CD4-positive, CD25-positive, alpha-beta regulatory T cell (primary cell): ENCODE measurements at places on chromosomes 2 and 18.

- H3K36me3 ChIP-seq: peaks cover 12% of the 10 kb centered on the region
- no peaks in the 10 kb centered on the region for H3K27me3 ChIP-seq
- H3K4me3 ChIP-seq: no peak overlapping the region
- H3K4me1 ChIP-seq: peaks cover 20% of the 10 kb centered on the region
Measured at GRCh38 chr2:230909841-230910545, 15.0 kb downstream of the GPR55 start.

DNA sequence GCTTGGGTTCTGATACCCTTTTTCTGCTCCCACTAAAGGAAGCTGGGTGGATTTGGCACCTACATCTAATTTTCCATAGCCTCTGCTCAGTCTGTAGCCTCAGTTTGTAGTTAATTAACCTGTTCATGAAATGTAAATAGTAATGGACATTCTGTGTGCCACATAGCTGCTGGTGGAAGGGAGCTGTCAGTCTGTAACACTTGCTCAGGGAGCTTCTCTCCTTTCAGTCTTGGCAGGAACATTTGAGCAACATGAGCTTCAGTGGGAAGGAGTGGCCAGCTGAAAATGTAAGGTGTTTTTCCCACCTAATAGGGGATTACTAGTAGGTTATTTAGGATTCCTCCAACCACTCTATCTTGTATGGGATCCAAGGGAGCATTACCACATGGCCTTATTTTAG is 203.4 kb downstream of the ASXL3 start:
- H3K4me3 ChIP-seq: no peak overlapping the region
- DNase-seq: no peak
- no peak overlapping the region for H3K27ac ChIP-seq
- H3K4me1 ChIP-seq: no peaks in the 10 kb centered on the region
- H3K36me3 ChIP-seq: no peaks in the 10 kb centered on the region
- H3K27me3 ChIP-seq: no peaks in the 10 kb centered on the region

- peak overlapping the region; percentile 72 for H3K27ac ChIP-seq
- DNase-seq: no peak
- peaks cover 42% of the 10 kb centered on the region for H3K4me1 ChIP-seq
- no peak overlapping the region for H3K4me3 ChIP-seq
Measured at GRCh38 chr2:8545695-8546611, 135.9 kb upstream of the ID2 start.

- no peaks in the 10 kb centered on the region for H3K27me3 ChIP-seq
- H3K27ac ChIP-seq: no peak overlapping the region
- H3K36me3 ChIP-seq: no peaks in the 10 kb centered on the region
- H3K4me3 ChIP-seq: no peak overlapping the region
Measured at GRCh38 chr2:193584522-193584938, 1389.8 kb upstream of the TMEFF2 start.

- no peak for DNase-seq
- no peak overlapping the region for H3K27ac ChIP-seq
- peaks cover 13% of the 10 kb centered on the region for H3K4me1 ChIP-seq
- no peaks in the 10 kb centered on the region for H3K27me3 ChIP-seq
- H3K36me3 ChIP-seq: no peaks in the 10 kb centered on the region
- no peak overlapping the region for H3K4me3 ChIP-seq
Measured at GRCh38 chr2:180003073-180003472, 4.0 kb downstream of the CWC22 start.

DNA sequence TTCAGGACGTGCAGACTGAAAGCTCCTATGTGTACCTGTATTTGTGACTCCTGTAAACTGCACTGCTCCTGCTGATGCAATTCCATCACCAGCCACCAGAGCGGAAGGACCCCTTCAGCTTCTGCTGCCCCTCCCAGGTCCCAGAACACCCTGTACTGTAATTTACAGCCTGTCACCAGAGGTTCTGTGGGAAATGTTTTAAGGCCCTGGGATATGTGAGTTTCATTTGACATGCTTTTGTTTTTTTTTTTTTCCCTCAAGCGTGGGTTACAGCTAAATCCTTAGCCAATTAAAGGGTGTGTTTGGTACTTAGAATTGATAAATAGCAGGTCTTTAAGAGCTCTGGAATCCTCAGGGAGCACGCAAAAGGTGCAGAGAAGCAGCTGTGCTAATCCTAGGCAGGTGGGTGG is 79.4 kb downstream of the KCTD1 start:
- no peaks in the 10 kb centered on the region for H3K36me3 ChIP-seq
- no peaks in the 10 kb centered on the region for H3K27me3 ChIP-seq
- DNase-seq: peak; percentile 4

GRCh38 chr18:55522011-55522410 is 66.0 kb downstream of the TCF4 start:
- DNase-seq: peak; percentile 15
- no peaks in the 10 kb centered on the region for H3K4me1 ChIP-seq
- no peak overlapping the region for H3K4me3 ChIP-seq
- no peaks in the 10 kb centered on the region for H3K27me3 ChIP-seq
- H3K27ac ChIP-seq: no peak overlapping the region

DNA sequence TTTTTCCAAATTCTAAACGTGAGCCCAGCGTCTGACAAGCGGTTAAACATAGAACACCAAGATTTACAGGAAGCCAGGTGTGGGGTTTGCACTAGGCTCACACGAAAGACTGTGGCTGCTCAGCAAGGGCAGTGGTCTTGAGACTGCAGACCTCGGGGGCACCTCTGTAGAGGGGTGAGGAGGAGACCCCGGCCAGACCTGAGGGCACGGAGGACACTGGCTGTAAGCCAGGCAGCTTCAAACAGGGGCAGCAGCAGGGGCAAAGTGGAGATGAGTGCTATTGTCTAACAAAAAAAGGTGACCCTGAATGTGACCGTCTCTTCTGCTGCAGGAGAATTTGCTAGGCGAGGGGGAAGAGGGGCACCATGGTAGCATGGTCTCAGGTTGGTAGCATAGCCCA is 140.3 kb downstream of the CYP26B1 start:
- no peak overlapping the region for H3K4me3 ChIP-seq
- no peaks in the 10 kb centered on the region for H3K27me3 ChIP-seq
- H3K27ac ChIP-seq: no peak overlapping the region
- H3K36me3 ChIP-seq: no peaks in the 10 kb centered on the region
- DNase-seq: no peak

DNA sequence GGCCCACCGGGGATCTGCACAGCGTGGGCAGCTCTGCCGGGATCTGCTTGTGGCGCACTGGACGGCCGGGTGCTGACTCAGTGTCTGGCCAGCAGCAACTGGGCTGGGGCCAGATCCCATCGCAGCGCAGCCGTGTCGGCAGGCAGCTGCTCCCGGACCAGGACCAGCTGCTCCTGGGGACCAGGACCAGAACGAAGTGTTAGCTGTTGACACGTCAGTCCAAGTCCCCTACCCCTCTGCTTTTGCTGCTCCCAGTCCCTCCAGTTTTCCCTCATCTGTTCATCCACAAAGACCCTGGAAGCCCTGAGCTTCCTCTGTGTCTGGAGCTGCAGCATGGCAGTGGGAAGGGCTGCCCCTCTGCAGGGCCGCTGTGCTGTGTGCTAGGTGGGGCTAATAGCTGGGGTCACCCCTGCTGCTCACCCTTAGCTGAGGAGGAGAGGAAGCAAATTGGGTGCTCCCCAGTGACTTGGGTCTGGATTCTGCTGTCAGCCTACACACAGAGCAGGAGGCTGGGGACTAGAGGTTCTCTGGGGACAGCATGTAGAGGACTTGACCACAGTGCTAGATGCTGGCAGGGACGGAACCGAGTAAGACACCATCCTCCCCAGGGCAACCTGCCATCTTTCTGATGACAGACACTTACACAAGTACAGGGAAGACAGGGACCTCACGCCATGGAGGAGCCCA is 16.9 kb upstream of the KIF1A start:
- H3K36me3 ChIP-seq: no peaks in the 10 kb centered on the region
- H3K4me3 ChIP-seq: no peak overlapping the region
- no peak overlapping the region for H3K27ac ChIP-seq
- no peaks in the 10 kb centered on the region for H3K27me3 ChIP-seq

GRCh38 chr2:16629044-16629443 is 36.6 kb downstream of the CYRIA start:
- no peaks in the 10 kb centered on the region for H3K4me1 ChIP-seq
- H3K36me3 ChIP-seq: no peaks in the 10 kb centered on the region
- no peaks in the 10 kb centered on the region for H3K27me3 ChIP-seq
- no peak overlapping the region for H3K27ac ChIP-seq

GRCh38 chr2:229104974-229105387 is 166.1 kb downstream of the PID1 start:
- no peak for DNase-seq
- H3K4me3 ChIP-seq: no peak overlapping the region
- no peaks in the 10 kb centered on the region for H3K36me3 ChIP-seq
- no peak overlapping the region for H3K27ac ChIP-seq
- H3K27me3 ChIP-seq: no peaks in the 10 kb centered on the region

- no peak overlapping the region for H3K4me3 ChIP-seq
- no peak for DNase-seq
- no peaks in the 10 kb centered on the region for H3K4me1 ChIP-seq
- H3K36me3 ChIP-seq: no peaks in the 10 kb centered on the region
- no peaks in the 10 kb centered on the region for H3K27me3 ChIP-seq
- H3K27ac ChIP-seq: no peak overlapping the region
Measured at GRCh38 chr18:55880617-55881016, 292.6 kb upstream of the TCF4 start.

GRCh38 chr2:134917360-134917865 is 1.2 kb upstream of the CCNT2 start:
- H3K4me1 ChIP-seq: peaks cover 41% of the 10 kb centered on the region
- peak overlapping the region; percentile 96 for H3K27ac ChIP-seq
- peaks cover 3% of the 10 kb centered on the region for H3K27me3 ChIP-seq
- no peak for DNase-seq

- no peaks in the 10 kb centered on the region for H3K4me1 ChIP-seq
- no peak overlapping the region for H3K27ac ChIP-seq
- no peaks in the 10 kb centered on the region for H3K36me3 ChIP-seq
- no peak overlapping the region for H3K4me3 ChIP-seq
- no peak for DNase-seq
- H3K27me3 ChIP-seq: no peaks in the 10 kb centered on the region
Measured at GRCh38 chr2:31859959-31860358, 150.8 kb downstream of the MEMO1 start.

DNA sequence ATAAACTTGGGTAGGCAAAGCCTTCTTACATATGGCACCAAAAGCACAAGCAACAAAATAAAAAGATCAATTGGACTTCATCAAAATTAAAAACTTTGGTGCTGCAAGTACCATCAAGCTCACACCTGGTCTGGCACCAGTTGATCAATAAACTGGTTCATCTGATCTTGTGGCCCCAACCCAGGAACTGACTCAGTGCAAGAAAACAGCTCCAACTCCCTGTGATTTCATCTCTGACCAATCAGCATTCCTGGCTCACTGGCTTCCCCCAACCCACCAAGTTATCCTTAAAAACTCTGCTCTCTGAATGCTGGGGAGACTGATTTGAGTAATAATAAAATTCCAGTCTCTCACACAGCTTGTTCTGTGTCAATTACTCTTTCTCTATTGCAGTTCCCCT is 8.4 kb downstream of the EPG5 start:
- H3K36me3 ChIP-seq: peaks cover 26% of the 10 kb centered on the region
- H3K4me3 ChIP-seq: no peak overlapping the region
- H3K4me1 ChIP-seq: peaks cover 41% of the 10 kb centered on the region
- DNase-seq: no peak
- H3K27me3 ChIP-seq: no peaks in the 10 kb centered on the region

GRCh38 chr18:77105028-77105427 is 27.6 kb downstream of the MBP start:
- peaks cover 21% of the 10 kb centered on the region for H3K36me3 ChIP-seq
- no peaks in the 10 kb centered on the region for H3K27me3 ChIP-seq
- H3K27ac ChIP-seq: peak overlapping the region; percentile 86
- peak overlapping the region; percentile 71 for H3K4me3 ChIP-seq

GRCh38 chr2:10141736-10142639 is 19.4 kb downstream of the RRM2 start:
- H3K27ac ChIP-seq: no peak overlapping the region
- H3K27me3 ChIP-seq: no peaks in the 10 kb centered on the region
- H3K4me3 ChIP-seq: no peak overlapping the region
- no peak for DNase-seq
- peaks cover 11% of the 10 kb centered on the region for H3K4me1 ChIP-seq

DNA sequence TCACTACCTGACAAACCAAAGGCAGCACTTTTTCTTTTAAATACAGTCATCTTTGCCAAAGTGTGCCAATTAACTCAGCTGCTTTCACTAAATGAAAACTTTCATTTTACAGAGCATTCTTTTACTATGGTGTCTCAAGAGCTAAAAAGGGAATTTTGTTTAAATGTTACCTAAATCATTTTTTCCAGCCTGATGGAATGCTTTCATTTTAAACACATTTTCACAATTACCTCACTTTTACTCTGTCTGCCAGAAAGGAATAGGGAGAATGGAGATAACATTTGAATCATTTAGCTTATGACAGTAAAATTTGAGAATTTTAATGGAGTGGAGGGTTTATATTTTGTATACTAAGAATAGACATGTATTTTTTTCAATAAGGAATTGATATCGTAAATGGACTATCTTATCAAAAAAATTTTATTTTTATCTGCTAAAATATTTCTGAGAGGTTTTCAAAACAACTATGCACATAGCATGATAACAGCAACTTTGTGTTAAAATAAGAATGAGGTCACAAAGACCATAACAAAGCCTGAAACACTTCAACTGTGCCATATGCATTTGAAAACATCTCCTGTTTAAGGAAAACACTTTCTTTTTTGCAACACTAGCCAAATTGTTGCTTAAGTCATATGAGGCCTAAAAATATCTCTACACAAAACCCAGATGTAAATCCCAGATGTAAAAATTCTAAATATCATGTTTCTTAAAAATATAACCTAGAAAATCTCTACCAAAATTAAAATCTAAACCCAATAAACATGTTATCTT is 769.9 kb upstream of the FSHR start:
- no peaks in the 10 kb centered on the region for H3K27me3 ChIP-seq
- no peaks in the 10 kb centered on the region for H3K4me1 ChIP-seq
- no peak overlapping the region for H3K27ac ChIP-seq
- H3K4me3 ChIP-seq: no peak overlapping the region
- DNase-seq: no peak

- H3K4me3 ChIP-seq: no peak overlapping the region
- no peaks in the 10 kb centered on the region for H3K4me1 ChIP-seq
- H3K36me3 ChIP-seq: no peaks in the 10 kb centered on the region
- no peaks in the 10 kb centered on the region for H3K27me3 ChIP-seq
Measured at GRCh38 chr2:66985906-66986305, 411.2 kb upstream of the ETAA1 start.

GRCh38 chr2:25251422-25252273 is 83.3 kb upstream of the POMC start:
- H3K27ac ChIP-seq: peak overlapping the region; percentile 59
- H3K36me3 ChIP-seq: peaks cover 29% of the 10 kb centered on the region
- peak; percentile 72 for DNase-seq

GRCh38 chr2:60719331-60719730 is 36.7 kb upstream of the PAPOLG start:
- no peaks in the 10 kb centered on the region for H3K4me1 ChIP-seq
- no peak overlapping the region for H3K4me3 ChIP-seq
- H3K36me3 ChIP-seq: no peaks in the 10 kb centered on the region
- no peak for DNase-seq
- H3K27me3 ChIP-seq: peaks cover 2% of the 10 kb centered on the region
- no peak overlapping the region for H3K27ac ChIP-seq

- no peak for DNase-seq
- H3K4me3 ChIP-seq: no peak overlapping the region
- no peaks in the 10 kb centered on the region for H3K36me3 ChIP-seq
- no peaks in the 10 kb centered on the region for H3K27me3 ChIP-seq
- no peak overlapping the region for H3K27ac ChIP-seq
Measured at GRCh38 chr2:97967216-97967592, 28.5 kb downstream of the TMEM131 start.
